ENCODE measurements at places on chromosomes 4 and X. TPM values are rescaled to one million over a fixed set of nuclear protein-coding genes. Genes with fewer than 3 reads are reported as not detected.

XAGE2 gene
- not detected for total RNA-seq

NDUFA1 gene
- 140 TPM for total RNA-seq

XAGE1A gene
- total RNA-seq = not detected

ZNF711 gene
- total RNA-seq = 0.69 TPM

WDFY3 gene
- total RNA-seq = 42.1 TPM

MYOZ2 gene
- total RNA-seq = not detected

NUDT11 gene
- total RNA-seq = 10.4 TPM

CCNB3 gene
- 0.63 TPM for total RNA-seq

ARHGAP36 gene
- total RNA-seq = not detected

PLP1 gene
- total RNA-seq = 0.26 TPM

YY2 gene
- total RNA-seq = 1.4 TPM

SCLT1 gene
- total RNA-seq = 5.7 TPM

KDR gene
- total RNA-seq = 0.16 TPM

EGFL6 gene
- total RNA-seq = not detected

MAGEA1 gene
- not detected for total RNA-seq

RASL11B gene
- total RNA-seq = 0.16 TPM

DGKQ gene
- total RNA-seq = 13.6 TPM

Measured in bronchial smooth muscle cell (primary cell).